Left hindlimb (tissue), 1 donor: ENCODE measurements at places on chromosomes 6 and 20.

GRCh38 chr20:64155258-64156135 lies 8.8 kb upstream of the MYT1 start:
- no peak for DNase-seq

DNA sequence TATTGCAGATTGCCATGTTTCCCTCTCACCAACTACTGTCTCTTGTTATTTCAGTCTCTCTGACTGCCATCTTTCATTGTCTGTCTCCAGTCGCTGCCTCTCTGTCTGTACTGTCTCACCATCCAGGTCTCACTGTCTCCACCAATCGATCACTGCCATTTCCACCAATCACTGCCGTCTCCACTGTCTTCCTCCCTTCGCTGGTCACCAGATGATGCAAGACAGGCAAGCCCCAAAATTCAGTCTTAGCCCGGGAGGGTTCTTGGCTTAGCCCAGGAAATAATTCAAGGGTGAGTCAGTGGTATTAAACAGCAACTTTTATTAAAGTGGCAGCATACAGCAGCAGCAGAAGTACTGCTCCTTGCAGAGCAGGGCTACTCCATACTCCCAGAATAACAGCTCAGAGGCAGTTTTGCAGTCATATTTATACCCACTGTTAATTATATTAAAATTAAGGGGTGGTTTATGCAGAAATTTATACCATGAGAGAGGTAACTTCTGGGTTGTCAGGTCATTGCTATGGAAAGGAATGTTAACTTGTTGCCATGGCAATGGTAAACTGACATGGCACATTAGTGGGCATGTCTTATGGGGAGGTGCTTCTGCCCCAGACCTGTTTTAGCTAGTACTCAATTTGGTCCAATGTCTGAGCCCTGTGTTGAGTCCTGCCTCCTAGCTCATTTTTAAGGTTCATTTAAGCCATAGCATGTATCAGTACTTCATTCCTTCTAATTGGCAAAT lies 23.0 kb upstream of the ECHDC1 start:
- no peak for DNase-seq

- no peak for DNase-seq
Measured at GRCh38 chr6:24403501-24403824, 727 bp downstream of the MRS2 start.

GRCh38 chr6:142271476-142271875 lies 30.3 kb upstream of the ADGRG6 start:
- DNase-seq = no peak

GRCh38 chr20:57312138-57312537 lies 17.5 kb upstream of the SPO11 start:
- DNase-seq = no peak

DNA sequence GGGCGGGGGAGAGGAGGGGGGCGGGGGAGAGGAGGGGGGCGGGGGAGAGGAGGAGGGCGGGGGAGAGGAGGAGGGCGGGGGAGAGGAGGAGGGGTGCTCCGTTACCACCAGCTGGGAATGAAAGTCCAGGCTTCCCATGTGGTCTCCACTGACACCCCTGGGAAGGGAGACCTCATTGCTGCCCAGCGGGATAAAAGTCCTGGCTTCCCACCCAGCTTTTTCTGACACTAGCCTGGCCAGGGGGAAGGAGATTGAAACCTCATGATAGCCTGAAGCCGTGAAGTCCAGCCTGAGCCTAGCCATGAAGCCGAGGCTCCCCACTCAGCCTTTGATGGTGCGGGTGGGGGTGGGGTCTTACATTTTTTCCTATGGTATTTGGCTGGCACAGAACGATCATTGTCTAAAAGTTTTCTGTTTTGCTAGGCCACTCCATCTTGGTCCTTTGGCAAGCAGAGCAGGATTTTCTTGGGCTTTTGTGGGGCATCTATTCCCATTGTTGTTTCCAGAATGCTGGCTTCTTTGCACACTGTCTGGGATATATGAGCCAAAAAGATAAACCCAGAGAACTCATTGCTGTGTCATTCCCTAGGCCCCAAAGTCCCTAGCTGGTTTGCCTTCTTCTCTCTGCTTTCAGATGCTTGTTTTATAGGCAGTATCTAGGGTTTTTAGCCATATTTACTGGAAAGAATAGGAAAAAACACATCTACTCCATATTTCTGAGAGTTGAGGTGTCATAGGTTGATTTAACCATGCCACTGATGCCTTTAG lies 67.9 kb upstream of the RNF24 start:
- DNase-seq = peak; percentile 49

DNA sequence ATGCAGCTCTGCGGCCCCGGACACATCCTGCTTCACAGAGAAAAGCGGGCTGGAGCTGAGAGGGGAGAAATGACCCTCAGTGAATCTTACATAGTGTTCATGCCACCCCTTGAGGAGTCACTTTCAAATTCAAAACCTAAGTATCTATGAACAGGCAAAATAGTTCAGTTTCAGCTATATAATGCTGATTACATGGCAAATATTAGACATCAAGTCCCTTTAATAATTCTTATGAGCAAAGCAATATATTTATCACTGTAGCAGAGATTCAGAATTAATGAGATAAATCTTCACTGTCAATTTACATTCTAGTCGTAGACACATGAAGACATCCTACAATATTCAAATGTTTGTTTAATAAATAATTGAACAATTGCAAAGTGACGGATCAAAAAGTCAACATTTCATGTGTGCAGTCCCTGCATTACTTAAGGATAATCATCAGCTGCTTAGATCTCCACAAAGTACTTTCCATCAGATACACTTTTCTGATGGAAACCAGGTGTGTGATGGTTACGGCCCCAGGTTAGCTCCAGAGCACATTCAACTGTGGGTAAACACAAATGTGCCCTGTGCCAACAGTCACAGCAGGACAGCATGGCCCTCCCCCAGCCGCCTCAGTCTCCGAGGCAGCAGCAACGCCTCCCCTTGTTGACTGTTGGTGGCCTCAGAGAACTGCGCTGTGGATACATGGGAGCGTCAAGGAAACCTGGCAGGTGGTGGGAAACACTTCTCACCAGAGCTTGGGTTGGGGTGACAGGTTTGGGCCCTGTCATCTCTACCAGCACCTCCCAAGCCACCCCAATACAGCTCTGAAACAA lies 787 bp upstream of the PRR18 start:
- no peak for DNase-seq

- DNase-seq = no peak
Measured at GRCh38 chr20:33127422-33128097, 40.4 kb upstream of the BPIFA2 start.

- no peak for DNase-seq
Measured at GRCh38 chr6:111894272-111894671, 21.0 kb upstream of the FYN start.

DNA sequence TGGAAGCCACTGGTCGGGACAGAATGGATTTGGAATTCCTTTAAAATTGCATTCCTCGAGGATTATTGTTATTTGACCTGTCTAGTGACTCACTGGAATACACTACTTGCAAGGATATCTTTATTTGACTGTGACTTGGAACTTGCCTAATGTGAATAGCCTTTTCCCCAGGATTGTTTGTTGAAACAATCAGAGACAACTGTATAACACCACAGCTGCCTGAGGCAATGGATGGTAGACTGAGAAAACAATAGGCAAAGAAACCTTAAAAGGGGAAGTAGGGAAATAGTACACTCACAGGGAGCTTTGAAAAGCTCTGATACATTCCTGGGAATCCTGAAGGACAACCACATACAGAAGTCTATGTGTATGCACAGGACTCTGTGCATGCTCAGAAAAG lies 465.3 kb downstream of the BMP2 start:
- no peak for DNase-seq

GRCh38 chr6:40788661-40789655 lies 201.8 kb upstream of the LRFN2 start:
- no peak for DNase-seq

DNA sequence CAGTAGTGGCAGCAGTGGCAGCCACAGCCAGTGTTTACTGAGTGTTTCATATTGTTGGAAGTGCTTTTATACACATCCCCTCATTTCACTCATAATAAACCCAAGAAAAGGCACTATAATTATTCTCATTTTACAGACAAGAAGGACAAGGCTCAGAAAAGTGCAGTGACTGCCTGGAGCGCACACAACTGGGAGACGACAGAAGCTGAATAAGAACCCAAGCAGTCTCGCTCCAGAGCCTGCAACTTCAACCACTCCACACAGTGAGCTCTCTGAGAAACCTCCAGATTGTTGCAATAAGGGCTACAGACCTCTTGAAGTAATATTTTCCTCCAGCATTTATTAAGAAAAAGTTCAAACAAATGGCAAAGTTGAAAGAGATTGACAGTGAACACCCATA lies 76.9 kb downstream of the PLCG1 start:
- no peak for DNase-seq

GRCh38 chr6:144582939-144583613 lies 297.9 kb downstream of the UTRN start:
- peak; percentile 52 for DNase-seq

GRCh38 chr6:30965140-30965601 lies 18.3 kb upstream of the MUC21 start:
- no peak for DNase-seq

DNA sequence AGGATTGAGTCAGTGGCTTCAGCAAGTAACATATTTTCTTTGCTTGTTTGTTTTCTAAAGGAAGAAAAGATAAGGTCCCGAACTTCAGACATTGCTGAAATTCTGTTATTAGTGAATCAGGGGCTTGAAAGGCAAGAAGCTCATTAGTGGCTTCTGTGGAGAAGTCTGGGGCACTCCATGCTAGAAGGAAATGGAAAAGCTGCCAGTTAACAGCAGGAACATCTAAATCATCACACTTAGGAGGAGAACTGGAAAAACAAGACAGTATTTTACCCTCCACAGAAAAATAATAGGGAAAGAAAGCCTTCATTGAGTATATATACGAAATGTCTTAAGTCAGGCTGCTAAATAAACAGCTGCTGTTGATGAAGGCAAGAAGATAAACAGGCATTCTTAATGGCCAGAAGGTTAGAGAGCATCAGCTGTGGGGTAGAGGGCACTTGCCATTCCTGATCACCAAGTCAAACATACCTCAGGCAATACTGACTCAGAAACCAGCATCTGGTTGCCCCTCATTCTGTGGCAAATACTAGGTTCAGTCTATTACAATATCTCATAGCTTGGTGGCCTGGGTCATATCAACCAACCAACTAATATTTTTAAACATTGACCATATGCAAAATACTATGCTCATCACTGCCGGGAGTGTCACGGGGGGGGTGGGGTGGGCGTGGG lies 143.2 kb upstream of the TENT5A start:
- DNase-seq = no peak

DNA sequence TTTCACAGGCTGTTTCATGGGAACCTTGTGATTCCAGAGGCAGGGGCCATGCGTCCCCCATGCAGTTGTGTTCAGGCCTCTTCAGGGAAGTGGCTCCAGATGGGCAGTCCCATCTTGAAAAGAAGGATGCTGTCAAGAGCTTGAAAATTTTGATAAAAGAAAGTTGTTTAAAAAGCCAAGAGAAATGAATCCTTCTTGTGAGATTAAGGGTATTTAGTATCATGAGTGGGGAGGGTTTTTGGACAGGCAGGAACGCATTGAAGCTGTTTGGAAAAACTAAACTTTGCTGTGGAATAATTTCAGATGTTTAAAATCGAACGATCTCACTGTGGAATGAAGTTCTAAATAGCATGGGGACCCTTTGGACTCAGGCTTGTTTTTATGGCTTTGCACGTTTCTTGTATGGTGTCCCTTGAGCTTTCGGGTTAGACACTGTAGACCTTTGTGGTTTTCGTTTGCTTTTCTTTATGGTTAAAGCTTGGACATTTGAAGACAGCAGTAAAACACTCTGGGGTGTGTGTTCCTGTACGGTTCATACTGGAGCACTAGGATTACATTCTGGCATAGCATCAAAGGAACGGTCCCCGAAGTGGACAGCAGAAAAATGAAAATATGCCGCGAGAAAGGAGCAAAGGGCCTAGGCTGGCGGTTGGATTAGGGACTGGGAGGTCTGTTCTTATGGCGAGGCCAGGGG lies 18.2 kb downstream of the KIF25 start:
- DNase-seq = peak; percentile 73

DNA sequence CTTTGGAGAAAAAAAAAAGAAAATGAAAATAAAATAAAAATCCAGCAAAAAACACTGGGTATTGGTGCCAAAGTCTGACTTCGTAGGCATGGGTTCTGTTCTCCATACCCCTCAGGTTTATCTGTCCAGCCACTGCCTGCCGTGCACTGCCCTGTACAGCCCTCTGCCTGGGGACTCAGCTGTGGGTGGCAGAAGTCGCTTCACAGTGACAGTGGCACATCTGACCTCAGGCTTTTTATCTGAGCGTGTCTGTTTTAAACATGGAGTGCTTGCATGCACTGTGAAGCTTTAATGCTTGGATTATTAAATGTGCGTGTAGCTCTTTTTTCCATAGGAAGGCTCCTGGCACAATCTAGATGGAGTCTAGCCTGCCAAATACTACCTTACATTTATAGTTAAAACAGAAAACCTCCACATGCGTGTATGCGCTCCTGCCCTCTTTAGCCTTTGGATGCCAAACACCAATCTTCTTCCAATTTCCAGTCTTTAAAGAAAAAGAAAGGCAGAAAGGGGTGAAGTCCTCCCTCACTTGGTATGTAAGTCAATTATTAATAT lies 375.5 kb downstream of the UTRN start:
- DNase-seq = no peak

GRCh38 chr6:140597181-140597580 lies 1222.7 kb upstream of the CITED2 start:
- no peak for DNase-seq

- DNase-seq = no peak
Measured at GRCh38 chr20:61804752-61805295, 260.9 kb downstream of the TAF4 start.
